ENCODE measurements at places on chromosomes 1 and 21.

GRCh38 chr1:108708691-108709660 lies 3.7 kb upstream of the FNDC7 start:
- no peak for DNase-seq

DNA sequence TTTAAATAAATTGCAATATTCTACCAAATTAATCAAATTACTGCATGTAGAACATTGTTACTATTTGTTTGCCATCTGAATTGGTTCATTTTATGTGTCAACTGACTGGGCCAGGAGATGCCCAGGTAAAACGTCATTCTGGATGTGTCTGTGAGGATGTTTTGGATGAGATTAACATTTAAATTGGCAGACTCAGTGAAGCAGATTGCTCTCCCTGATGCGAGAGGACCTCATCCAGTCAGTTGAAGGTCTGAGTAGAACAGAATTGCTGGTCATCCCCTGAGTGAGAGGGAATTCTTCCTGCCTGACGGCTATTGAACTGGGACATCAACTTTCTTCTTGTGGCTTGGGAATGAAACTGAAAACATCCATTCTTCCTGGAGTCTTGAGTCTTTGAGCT lies 122.0 kb upstream of the GREM2 start:
- no peak for DNase-seq

GRCh38 chr1:2980073-2980791 lies 41.0 kb upstream of the ACTRT2 start:
- no peak for DNase-seq

DNA sequence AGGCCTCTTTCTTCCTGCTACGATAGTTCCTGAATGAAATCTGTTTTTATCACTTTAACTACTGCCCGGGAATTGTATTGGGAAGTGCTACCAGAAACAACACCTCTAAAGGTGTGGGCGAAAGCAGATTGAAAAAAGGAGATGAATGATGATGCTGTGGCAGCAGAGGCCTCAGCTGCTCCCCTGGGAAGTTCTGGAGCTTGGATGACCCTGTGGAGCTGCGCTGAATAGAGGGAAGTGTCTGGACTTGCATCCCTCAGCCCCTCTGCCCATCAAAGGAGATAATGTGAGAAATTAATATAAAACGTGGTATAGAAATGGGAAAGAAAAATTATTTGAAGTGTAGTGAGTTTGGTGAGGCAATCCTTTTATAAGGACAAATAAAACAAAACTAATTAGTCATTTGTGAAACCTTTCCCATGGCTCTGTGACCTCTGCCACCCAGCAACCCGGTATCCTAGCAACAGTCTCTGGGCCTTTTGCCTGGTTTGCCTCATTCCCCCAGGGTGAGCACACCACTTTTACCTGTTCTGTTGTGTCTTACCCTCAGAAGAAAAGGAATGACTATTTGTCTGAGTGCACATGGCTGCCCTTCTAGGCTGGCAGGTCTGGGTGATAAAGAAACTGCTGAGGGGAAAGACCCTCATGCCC lies 21.3 kb downstream of the OVAAL start:
- no peak for DNase-seq

DNA sequence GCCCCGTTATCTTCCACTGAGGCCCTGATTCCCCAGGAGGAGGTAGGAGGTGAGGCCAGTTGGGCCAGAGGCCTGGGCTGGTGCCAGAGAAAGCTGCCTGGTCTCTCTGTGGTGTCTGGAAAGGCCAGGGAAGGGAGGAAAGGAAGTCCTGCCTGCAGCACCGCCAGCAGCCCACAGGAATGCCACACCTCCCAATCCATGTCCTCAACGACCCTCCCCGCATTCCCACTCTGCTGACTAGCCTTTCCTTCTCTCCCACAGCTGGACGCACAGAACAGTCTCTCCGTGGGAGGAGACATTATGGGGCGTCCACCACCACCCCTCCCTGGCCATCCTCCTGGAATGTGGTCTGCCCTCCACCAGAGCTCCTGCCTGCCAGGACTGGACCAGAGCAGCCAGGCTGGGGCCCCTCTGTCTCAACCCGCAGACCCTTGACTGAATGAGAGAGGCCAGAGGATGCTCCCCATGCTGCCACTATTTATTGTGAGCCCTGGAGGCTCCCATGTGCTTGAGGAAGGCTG lies 18.0 kb downstream of the CSF1 start:
- DNase-seq, result peak; percentile 31

- no peak for DNase-seq
Measured at GRCh38 chr1:21619375-21619947, 49.7 kb downstream of the RAP1GAP start.

GRCh38 chr1:1318131-1318652 lies 6.3 kb downstream of the INTS11 start:
- DNase-seq, result peak; percentile 88

Data from GM04503 (cell line).